ENCODE measurements at places on chromosomes 3 and 15.

DNA sequence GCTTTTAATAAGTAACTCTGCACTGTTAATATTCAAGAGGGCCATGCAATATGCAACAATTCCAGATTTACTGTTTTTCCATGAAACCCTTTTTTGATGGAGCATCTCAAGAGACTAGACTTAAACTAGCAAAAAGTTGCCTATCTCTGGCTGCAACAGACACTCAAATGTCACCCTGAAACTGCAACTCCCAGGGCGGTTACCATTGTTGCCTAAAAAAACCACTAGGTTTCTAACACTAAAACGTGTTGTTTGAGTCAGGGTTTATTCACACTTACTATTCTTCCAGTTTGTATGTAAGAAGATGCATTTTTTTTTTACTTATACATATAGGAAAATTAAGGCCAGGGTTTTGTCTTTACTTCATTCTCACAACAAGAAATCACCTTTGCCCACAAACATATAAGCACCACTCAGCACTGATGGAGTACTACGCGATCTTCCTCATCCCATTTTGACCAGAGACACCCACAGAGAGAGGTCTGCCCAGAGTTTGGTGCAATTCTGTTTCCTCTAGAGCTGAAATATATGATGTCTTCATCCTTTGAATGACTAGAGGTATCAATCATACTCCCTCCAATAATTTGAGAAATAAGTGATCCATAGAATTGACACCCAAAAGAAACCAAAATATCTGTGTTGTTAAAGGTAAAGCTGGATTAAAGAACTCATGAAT, 124.0 kb upstream of the SNTN start:
- no peak for DNase-seq

DNA sequence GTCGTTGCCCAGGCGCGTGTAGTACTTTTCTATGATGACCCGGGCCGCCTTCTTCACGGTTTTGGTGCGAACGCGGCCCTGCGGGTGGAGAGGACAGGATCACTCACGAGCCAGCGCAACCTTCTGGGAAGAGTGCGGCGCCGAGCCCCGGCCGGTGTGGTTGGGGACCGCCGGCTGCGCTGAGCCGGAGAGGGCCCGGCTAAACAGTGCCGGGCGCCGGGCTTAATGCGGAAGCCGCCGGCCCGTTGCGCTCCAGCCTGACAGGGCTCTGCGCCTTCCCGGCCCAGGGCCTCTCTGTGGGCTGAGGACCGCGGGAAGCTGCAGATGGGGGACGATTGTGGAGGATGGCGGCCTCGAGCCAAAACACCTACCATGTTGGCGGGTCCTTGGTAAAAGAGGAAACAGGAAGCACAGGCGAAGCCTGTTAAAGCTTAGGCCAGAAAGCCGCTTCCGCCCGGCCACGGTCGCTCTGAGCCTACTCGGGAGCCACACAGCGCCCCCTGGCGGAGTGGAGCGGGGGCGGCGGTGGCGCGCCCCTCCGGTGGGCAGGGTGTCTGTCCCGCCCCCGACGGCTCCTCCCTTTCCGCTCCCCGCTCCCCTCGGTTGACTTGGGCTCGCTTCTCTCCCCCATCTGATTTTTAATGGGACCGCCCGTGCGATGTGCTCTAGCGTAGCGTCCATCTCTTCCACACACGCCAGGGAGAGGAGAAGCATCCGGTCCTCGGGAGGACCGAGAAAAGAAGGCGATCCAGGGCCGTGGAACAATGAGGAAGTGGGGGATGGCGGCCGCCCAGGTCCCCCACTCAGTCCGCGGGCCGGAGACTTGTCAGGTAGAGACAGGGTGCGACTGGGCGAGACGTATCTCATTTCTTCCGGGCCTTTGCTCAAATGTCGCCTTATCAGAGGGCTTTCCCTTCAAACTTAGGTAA, at the start of gene RPS17:
Gene RPS17, minus strand, starts transcription at position 403 of the 929 bp plus-strand sequence. Its CDS starts 29 bp downstream, at position 374.
- DNase-seq: no peak

GRCh38 chr15:43440721-43441281, 52.2 kb downstream of the TP53BP1 start:
- peak; percentile 6 for DNase-seq

DNA sequence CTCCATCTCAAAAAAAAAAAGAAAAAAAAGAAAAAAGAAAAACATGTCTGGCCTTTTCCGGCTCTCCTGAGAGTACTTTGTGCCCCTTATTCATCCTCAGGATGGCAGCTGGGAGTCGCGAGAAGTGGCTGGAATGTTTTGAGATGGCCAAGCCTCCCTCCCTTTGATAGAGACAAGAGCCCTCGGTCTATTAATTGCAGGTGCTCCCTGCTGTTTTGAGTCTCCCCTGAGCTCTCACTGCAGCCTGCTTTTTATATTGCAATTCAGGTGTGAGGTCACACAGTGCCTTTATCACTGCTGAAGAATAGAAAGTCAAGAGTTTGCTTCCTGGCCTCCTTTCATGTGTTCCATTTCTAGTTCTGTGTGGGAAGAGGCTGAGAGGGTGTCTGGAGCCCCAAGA, 10.9 kb downstream of the CA12 start:
- DNase-seq: no peak

Measured in nucleus accumbens (tissue), 56 donors.